NCI-H1105 (cell line): ENCODE measurements at places on chromosomes 6 and 20.

GRCh38 chr6:169977434-169978265, 226.2 kb downstream of the ERMARD start:
- DNase-seq = no peak

DNA sequence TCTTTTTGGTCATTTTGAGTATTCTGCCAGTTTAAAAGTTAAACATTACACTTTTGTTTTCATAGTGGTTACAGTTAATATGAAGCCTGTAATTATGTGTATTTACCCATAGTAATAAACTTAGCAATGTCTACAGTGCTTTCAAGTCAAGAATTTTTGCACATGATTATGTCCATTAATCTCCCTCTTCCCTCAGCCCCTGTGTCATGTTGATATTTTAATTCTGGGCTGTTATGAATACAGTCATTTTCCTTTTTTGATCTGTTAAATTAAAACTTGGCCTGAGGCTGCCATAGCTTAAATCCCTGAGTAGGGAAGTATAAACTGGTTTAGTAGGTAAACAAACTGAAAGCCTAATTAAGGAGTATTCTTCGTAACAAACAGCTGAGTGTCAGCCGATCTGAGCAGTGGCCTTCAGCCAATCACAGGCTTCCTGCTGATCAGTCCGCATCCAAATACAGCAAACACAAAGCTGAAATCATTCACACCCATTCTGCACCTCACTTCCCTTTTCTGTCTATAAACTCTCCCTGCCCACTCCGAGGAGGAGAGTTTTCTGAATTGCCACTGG, 9.5 kb upstream of the SFT2D1 start:
- peak; percentile 96 for DNase-seq

DNA sequence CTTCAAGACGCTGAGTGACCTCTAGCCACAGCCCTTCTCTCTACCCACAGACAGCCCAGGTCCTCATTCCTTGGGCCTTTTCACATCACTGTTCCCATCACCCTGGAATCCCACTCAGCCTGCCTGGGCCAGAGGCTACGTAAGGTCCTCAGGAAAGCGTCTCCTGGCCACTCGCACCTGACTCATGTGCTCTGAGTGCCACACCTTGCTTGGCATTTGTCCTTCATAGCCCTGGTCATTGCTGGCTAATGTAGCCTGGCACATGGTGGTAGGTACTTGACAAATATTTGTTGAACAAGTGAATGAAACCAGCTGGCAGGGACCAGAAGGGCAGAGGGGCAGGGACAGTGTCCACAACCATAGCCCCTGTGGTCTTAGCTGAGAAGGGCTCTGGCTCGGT, 50.6 kb upstream of the FANCE start:
- no peak for DNase-seq

DNA sequence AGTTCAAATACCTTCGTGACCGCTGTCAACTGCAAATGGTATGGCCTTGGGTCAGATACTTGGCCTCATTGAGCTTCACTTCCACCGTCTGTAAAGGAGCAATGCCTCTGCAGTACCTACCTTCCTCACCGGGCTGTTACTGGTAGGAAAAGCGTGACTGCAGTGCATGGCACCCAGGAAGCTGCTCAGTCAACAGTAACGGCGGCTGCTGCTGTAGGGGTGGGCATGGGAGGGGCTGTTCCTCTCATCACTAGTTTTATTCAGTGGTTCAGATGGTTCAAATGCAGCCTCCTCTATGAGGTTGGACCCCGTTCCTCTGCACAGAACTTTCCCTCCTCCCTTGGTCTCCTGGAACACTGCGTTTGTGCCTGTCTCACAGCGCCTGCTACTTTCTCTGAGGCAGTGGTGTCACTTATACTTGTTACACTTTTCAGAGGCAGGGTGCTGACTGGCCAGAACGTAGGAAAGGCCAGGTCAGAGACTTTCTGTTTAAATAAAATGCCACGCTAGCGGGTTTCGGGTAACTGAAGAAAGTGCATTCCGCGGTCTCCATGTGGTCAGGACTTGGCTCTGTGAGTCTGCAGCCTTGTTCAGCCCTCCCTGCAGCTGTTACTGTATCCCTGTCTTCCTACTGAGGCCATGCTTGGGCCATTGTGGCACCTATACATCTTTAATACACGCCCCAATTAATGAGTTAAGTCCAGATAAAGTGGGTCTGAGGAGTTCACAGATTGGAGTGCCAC, 279.6 kb downstream of the NRN1 start:
- DNase-seq = no peak

- DNase-seq = no peak
Measured at GRCh38 chr6:39495640-39496039, 173.1 kb upstream of the KCNK16 start.

- no peak for DNase-seq
Measured at GRCh38 chr6:142846883-142847287, 98.1 kb downstream of the HIVEP2 start.

- no peak for DNase-seq
Measured at GRCh38 chr6:43833223-43833995, 63.4 kb downstream of the VEGFA start.

DNA sequence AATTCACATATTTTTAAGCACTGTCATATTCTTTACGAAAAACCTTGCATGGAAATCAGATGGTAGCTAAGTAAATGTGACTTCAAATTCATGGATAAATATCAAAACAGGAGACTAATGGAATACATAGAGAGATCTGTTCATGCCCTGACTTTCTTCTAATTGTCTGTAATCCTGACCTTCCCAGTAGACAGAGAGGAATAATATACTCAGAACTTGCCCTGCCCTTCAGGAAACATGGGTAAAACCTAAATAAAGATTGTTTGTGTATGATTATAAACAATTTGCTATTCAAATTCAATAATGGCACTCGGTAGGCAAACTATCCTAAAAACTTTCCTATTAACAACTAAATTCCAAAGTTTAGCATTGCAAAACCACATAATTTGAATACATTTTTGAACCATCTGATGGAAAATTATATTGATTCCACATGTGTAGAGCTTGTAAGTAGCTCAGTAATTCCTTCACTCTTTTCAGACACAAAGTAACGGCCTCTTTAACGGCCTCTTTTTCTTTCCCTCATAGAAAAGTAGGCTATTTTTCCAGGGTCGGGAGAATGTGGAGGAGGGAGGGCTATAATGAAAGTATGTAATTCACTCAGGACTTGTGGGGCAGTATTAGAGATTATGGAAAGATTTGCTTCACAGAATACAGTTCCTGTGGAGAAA, 227.6 kb downstream of the ALDH8A1 start:
- no peak for DNase-seq

DNA sequence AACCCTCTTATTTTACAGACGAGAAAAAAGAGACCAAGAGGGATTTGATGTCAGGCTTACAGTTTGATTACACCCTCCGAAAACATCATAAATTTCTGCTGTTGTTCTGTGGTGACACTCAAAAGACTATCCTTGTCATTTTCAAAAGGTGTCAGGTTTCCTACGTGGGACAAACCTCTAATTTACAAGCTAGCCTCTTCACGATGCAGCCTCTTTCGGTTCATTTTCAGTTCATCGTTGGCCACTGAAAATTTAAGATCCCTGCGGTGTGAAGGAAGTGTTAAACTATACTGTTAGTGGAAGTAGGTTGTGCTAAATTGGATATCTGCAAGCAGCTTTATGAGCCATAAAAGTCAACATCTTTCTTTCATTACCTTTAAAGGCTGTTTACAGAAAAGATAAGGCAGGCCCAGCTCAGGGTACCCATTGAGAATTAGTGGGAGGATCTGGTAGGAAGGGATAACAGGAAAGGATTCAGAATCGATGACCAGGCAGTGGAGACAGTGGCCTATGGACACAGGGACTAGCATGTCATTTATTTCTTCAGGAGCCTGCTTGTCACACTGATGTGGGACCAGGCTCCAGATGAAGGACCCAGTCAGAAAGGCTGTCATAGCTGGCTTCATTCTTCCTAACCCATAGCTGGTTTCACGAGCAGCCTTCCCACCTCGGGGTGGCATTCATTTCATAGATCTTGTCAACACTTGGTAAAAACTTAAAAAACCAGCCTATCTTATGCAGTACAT, 329.1 kb upstream of the SOX4 start:
- DNase-seq = peak; percentile 71

DNA sequence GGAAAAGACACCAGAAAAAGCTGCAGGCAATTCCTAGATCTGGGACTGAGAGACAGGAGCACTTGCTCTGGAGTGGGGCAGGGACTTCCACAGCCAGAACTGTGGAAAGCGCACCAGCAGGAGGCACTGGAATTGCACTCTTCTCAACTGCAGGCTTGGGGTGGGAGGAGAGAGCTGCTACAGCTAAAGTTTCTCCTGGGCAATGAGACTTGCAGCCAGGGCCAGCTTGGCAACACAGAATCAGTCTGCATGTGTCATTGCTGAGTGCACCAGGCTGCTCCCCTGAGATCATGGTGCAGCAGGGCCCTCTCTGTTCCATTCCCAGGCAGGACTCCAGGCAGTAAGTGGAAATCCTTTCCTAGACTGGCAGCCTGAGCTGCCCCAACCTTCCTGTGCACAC, 145.8 kb downstream of the INSM1 start:
- no peak for DNase-seq

GRCh38 chr6:22367346-22367745, 70.5 kb upstream of the PRL start:
- no peak for DNase-seq

DNA sequence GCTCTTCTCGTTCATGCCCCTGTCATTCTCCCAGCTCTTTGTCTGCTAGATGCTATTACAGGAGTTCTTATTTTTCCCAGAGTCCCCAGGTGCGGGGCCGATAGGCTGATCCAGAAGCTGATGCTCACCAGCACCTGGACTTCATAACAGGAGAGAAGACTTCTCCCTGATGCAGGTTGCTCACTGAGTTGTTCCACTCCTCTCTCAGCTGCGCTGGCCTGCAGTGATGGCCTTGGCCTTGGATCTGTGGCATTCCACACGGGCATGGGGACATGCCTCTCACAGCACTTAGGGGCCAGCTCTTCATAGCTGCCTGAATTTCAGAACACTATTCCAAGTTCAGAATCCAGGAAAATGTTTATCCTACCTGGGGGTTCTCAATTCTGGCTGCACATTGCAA, 7.1 kb upstream of the TXNDC5 start:
- no peak for DNase-seq

GRCh38 chr6:17059850-17060249, 42.0 kb upstream of the STMND1 start:
- no peak for DNase-seq

DNA sequence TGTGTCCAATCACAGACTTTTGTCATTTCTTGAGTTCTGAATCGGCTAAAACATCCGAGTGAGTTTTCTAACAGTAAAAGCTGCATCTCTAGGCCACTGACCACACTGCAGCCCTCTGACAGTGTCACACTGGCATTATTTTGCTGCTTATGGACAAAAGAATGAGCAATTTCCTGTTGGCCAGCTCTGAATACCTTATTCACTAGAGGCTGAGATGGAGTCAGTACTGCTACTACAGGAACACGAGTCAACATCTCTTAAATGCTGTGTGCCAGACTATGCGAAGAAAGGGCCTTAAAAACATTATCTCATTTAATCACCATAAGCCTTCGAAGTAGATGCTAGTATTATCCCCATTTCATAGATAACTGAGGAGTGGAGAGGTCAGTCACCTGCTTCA, 42.5 kb upstream of the IPCEF1 start:
- no peak for DNase-seq

- DNase-seq = no peak
Measured at GRCh38 chr20:11448554-11448953, 469.1 kb upstream of the BTBD3 start.

DNA sequence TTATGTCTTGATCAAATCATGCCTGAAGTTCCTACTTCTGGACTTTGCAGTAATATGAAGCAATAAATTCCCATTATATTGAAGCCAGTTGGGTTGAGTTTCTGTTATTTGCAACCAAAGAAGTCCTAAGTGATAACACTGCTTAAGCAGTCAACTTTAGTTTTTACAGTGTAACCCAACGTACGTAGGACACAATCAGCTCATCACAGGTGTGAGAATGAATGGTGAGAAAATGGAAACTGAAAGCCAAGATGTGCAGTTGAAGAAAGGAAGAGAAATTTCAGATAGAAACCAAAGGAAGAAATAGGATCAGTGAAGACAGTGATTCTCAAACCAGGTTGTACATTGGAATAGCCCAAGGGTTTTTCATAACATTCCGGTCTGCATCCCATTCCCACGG, 211.4 kb upstream of the ZFP64 start:
- no peak for DNase-seq

- DNase-seq = peak; percentile 46
Measured at GRCh38 chr6:3438190-3439167, 18.4 kb downstream of the SLC22A23 start.

DNA sequence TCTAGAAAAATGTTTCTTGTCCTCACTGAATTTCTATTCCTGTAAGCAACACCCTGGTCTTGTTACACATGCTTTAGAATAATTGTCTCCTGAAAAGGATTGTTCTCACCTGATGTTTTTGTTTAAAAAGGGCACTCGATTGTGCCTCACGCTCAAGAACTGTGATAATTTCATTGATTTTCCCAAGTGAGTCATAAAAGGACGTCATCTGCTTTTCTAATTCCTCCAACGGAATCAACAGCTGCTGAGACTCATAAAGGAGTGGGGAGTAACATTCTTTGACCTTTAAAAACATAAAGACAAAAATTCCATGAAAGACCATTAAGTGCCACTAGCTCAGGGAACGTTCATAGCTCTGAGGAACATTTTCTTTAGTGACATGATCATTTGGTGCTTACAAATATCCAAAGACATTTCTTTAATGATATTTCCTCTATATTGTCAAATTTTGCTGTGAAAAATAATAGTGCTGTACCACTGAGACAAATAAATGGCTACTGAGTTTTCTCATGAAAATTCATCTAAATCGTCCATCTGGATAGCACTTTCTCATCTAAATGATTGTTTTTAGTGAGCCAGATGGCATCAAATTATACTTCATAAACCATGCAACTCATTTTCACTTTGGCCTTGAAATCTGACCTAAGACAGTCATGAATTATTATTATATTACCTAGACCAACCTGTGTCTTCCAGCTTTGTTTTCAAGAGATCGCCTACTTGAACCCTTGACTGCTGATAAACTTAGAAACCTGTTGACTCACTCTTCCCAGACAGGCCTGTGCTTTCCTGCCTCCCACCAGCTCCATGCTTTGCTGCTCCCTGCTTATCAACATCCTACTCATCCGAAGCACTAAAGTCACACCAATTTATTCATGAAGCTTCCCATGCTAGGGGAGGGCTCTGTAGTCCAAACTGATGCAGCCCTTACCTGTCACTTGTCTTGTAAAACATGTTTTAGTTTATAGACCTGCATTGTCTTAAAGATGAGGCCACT, 178.2 kb downstream of the SYNE1 start:
- DNase-seq = no peak
